ENCODE measurements at places on chromosomes 4 and X.
A peak's percentile ranks its signal among the peaks of the same experiment; 100 is the strongest.

DNA sequence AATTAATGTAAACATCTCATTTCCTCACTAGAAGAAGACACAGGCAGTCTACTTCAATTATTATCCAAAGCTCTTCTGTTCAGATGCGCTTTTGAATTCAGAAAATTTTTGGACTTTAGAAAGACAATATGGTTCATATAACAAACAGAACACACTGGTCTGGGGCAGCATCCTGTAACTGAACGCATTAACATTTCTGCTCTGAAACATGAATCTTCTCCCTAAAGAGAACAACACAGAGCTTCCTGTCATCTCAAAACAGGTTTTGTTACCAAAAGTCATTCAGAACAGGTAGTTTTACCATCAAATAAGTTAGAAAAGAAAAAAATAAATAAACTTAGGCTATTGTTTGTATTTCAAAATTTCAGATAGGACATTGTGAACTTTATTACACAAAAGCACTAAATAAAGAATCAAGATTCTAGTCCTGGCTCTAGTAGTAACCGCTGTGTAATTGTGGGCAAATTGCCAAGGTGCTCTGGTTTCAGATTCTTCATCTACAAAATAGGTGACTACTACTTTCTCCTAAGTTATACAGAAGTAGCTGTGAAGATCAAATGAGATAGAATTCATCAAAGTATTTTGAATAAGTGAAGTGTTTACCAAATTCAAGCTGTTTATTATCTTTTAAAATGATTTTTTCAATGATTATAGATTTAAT is 252.3 kb upstream of the RASGEF1B start:
- H3K4me3 ChIP-seq = no peak overlapping the region
- DNase-seq = no peak
- H3K36me3 ChIP-seq = no peaks in the 10 kb centered on the region
- H3K27ac ChIP-seq = no peak overlapping the region
- no peaks in the 10 kb centered on the region for H3K27me3 ChIP-seq
- H3K4me1 ChIP-seq = peaks cover 10% of the 10 kb centered on the region

DNA sequence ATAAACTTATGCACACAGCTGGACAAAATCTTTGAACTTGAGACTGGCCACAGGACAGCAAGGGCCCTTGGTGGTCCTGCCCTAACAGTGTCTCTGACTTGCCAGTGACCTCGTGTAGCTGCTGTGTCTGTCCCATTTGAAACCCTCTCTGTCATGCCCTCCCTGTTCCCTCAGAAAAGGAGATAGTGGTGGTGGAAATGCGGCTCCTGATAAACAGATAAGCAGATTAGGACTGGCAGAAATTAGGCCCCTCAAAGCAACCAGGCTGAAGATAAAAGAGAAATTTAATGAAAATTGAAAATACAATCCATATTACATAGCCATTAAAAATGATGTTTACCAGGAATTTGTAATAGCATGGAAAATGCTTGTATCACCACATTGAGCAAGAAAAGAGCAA is 136.6 kb upstream of the ATP6AP2 start:
- no peaks in the 10 kb centered on the region for H3K36me3 ChIP-seq
- no peak for DNase-seq
- H3K27me3 ChIP-seq = no peaks in the 10 kb centered on the region

DNA sequence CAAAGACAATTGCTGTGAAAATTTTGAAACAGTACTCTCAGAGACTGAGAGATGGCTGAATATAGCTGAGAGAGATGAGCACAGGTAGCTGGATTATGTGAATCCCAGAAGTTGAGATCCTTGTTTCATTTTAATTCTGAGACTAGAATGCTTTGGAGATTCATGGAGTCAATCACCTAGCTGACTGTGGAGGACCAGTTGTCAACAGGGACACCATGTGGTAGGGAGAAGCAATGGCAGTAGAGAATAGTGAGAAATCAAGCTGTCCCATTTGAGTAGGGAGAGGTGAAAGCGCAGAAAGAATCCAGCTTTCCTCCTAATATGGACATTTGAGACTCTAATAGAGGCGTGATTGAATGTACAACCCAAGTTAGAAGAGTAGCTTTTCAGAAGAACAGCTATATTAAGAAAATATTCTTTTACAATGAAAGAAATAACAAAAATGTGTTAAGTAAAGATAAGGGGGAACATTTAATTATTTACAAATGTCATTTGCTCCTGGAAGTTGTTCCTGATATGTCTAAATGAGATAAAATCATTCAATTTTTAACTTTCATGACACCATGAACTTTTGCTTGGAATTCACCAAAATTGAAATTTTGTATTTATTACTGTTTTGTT is 30.3 kb upstream of the GLRB start:
- no peaks in the 10 kb centered on the region for H3K36me3 ChIP-seq
- no peak for DNase-seq
- H3K4me1 ChIP-seq = no peaks in the 10 kb centered on the region
- no peak overlapping the region for H3K27ac ChIP-seq

GRCh38 chr4:156330436-156331031 is 376.9 kb upstream of the CTSO start:
- DNase-seq = no peak
- H3K27me3 ChIP-seq = no peaks in the 10 kb centered on the region
- H3K36me3 ChIP-seq = no peaks in the 10 kb centered on the region
- no peak overlapping the region for H3K27ac ChIP-seq

- H3K4me3 ChIP-seq = peak within 1 kb of the TSS; percentile 65
- H3K36me3 ChIP-seq = no peaks in the 10 kb centered on the region
- H3K27me3 ChIP-seq = no peaks in the 10 kb centered on the region
Observed at GRCh38 chrX:78945186-78945912, at the start of gene P2RY10. TSS of gene P2RY10 (plus strand) at chrX:78945391. CDS start at chrX:78960521, 15,130 bp downstream.

DNA sequence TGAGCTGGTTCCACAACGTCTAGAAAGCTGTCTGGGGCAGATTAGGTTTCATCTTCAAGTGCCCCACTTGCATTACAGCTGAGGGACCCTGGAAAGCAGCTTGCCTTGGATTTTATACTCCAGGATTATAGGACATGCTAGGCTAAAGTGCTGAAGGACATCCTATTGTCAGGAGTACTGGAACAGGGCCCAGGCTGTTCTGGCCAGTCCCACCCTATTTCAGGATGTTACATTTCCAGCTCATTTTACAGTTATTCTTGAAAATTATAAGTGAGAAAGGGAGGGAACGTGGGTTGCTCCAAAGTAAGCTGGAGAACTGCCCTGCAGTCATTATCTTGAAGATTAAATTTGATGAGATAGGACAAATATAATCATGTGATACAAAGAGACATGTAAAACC is 71.0 kb upstream of the UGT8 start:
- H3K4me3 ChIP-seq = no peak overlapping the region
- H3K36me3 ChIP-seq = no peaks in the 10 kb centered on the region
- H3K4me1 ChIP-seq = no peaks in the 10 kb centered on the region
- no peak for DNase-seq

- H3K4me3 ChIP-seq = no peak overlapping the region
- DNase-seq = no peak
- no peaks in the 10 kb centered on the region for H3K27me3 ChIP-seq
- no peak overlapping the region for H3K27ac ChIP-seq
- no peaks in the 10 kb centered on the region for H3K36me3 ChIP-seq
Observed at GRCh38 chrX:43703211-43703791, 47.2 kb downstream of the MAOA start.

DNA sequence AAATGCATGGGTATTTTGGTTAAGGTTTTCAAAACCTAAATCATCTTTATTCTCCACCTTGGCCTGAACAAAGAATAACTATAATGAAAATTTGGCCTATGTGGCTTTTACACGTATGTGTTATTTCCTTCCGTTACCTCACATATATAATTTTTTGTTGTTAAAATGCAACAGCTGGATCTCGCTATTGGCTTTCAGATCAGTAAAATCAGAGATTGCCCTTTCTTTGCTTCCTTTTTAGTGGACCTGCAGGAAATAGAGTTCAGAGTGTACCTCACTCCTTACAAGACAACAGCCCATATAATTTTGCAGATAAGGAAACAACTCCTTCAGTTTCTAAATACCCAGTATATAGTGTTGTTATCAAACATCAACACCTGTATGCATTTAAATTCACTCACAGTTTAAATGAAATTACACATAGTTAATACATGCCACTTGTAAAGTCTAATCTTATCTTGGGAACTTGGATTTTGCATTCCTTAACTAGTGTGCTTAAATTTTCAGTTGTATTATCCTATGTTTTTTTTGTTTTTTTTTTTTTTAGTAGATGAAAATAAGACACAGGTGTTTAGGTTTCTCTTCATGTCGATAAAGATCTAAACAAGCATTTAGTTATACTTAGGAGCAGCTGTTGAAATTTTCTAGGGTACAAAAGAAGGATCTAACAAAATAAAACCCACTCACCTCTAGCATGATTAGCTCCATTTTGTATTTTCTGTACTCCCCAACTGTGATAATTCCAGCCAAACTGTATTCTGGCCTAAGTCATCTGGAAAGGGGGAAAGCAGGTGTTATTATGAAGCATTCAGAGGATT is 96.2 kb upstream of the SPRY1 start:
- no peaks in the 10 kb centered on the region for H3K4me1 ChIP-seq
- H3K27me3 ChIP-seq = no peaks in the 10 kb centered on the region
- DNase-seq = no peak
- no peak overlapping the region for H3K27ac ChIP-seq

DNA sequence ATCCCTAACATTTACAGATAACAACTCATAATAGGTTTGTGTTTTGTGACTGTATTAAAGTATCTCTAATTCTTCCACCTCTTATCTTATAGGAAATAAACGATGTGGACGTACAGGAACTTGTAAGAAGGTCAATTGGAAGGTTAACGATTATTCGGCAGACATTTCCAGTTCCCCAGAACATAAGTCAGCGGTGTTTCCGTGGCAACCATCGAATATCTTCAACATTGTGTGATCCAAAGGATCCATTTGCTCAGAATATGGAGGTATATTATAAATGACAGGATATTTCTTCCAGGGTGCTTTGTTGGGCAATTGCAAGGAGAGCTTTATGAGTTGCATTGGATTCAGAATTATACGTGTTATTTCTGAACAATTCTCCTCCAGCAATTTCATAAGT is 611.9 kb upstream of the ATOH1 start:
- H3K36me3 ChIP-seq = no peaks in the 10 kb centered on the region
- no peak overlapping the region for H3K4me3 ChIP-seq
- no peak for DNase-seq

DNA sequence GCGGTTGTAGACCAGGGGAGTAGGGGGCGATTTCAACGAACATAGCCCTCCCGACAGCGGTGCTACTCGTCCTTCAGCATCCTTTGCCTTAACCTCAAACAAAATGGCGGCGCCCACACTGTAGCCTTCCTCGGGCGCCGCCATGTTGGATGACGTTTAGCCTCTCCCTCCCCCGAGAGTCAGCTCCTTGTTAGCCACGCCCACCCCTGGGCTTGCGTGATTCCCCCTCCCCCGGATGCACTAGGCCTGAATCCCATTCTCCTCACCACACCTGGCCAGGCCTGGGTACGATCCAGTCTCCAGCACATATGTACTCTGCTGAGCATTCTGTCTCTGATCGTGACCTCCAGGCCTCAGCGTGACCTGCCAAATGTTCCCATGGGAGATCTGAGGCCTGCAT is 49.0 kb upstream of the ZNF157 start:
- H3K4me3 ChIP-seq = no peak overlapping the region
- H3K27ac ChIP-seq = no peak overlapping the region
- H3K27me3 ChIP-seq = no peaks in the 10 kb centered on the region
- H3K4me1 ChIP-seq = no peaks in the 10 kb centered on the region

- no peaks in the 10 kb centered on the region for H3K27me3 ChIP-seq
- H3K27ac ChIP-seq = no peak overlapping the region
- DNase-seq = no peak
- no peaks in the 10 kb centered on the region for H3K36me3 ChIP-seq
Observed at GRCh38 chrX:13257223-13258051, 62.4 kb downstream of the ATXN3L start.

- H3K36me3 ChIP-seq = no peaks in the 10 kb centered on the region
- no peak overlapping the region for H3K4me3 ChIP-seq
- no peaks in the 10 kb centered on the region for H3K4me1 ChIP-seq
Observed at GRCh38 chr4:45215976-45216542, 489.7 kb upstream of the GNPDA2 start.

GRCh38 chr4:77145842-77146185 is 11.2 kb upstream of the CCNG2 start:
- no peak for DNase-seq
- H3K4me3 ChIP-seq = no peak overlapping the region
- H3K36me3 ChIP-seq = no peaks in the 10 kb centered on the region
- H3K4me1 ChIP-seq = peaks cover 3% of the 10 kb centered on the region
- no peak overlapping the region for H3K27ac ChIP-seq
- H3K27me3 ChIP-seq = no peaks in the 10 kb centered on the region

GRCh38 chrX:54695816-54696487 is 102.1 kb downstream of the ITIH6 start:
- no peaks in the 10 kb centered on the region for H3K36me3 ChIP-seq
- no peaks in the 10 kb centered on the region for H3K4me1 ChIP-seq
- no peaks in the 10 kb centered on the region for H3K27me3 ChIP-seq

- no peaks in the 10 kb centered on the region for H3K36me3 ChIP-seq
- H3K27ac ChIP-seq = no peak overlapping the region
- no peak overlapping the region for H3K4me3 ChIP-seq
- no peaks in the 10 kb centered on the region for H3K27me3 ChIP-seq
- no peak for DNase-seq
Observed at GRCh38 chr4:138087066-138087719, 155.0 kb downstream of the SLC7A11 start.

- no peaks in the 10 kb centered on the region for H3K27me3 ChIP-seq
- H3K4me3 ChIP-seq = no peak overlapping the region
- no peak for DNase-seq
- no peaks in the 10 kb centered on the region for H3K36me3 ChIP-seq
- peak overlapping the region; percentile 61 for H3K27ac ChIP-seq
Observed at GRCh38 chrX:153727123-153727931, 2.7 kb downstream of the ABCD1 start.

GRCh38 chr4:38647101-38647819 is 16.7 kb upstream of the KLF3 start:
- H3K4me1 ChIP-seq = no peaks in the 10 kb centered on the region
- DNase-seq = no peak
- no peaks in the 10 kb centered on the region for H3K36me3 ChIP-seq
- no peaks in the 10 kb centered on the region for H3K27me3 ChIP-seq
- no peak overlapping the region for H3K27ac ChIP-seq

GRCh38 chrX:148542481-148543255 is 42.3 kb downstream of the AFF2 start:
- no peak for DNase-seq
- H3K27ac ChIP-seq = no peak overlapping the region
- no peaks in the 10 kb centered on the region for H3K36me3 ChIP-seq
- H3K27me3 ChIP-seq = no peaks in the 10 kb centered on the region

DNA sequence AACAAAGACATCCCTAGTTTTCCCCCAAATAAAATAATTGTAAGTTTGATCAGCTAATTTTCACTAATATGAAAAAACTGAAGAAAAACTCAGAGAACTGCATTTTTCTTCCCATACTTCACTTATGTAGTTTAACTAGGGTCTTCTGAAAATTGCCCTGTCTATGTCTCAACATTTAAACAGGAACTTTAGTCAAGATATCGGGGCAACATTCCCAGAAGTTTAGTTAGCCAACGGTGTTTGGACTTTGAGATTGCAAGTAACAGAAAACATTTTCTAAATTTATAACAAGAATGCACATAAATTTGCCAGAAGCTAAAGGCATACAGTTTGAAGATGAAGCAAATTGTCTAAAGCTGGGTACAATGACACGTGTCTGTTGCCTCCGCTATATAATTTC is 201.1 kb downstream of the ARAP2 start:
- no peaks in the 10 kb centered on the region for H3K27me3 ChIP-seq
- no peaks in the 10 kb centered on the region for H3K4me1 ChIP-seq
- H3K27ac ChIP-seq = no peak overlapping the region
- no peak for DNase-seq
- H3K36me3 ChIP-seq = no peaks in the 10 kb centered on the region

GRCh38 chr4:138037696-138038095 is 204.5 kb downstream of the SLC7A11 start:
- no peaks in the 10 kb centered on the region for H3K4me1 ChIP-seq
- DNase-seq = no peak
- no peaks in the 10 kb centered on the region for H3K27me3 ChIP-seq
- no peaks in the 10 kb centered on the region for H3K36me3 ChIP-seq
- no peak overlapping the region for H3K4me3 ChIP-seq

Measured in CD8-positive, alpha-beta memory T cell (primary cell).